ENCODE measurements at places on chromosomes 4 and X.

GRCh38 chr4:169899295-169899694, 126.9 kb downstream of the MFAP3L start:
- no peak for DNase-seq

GRCh38 chr4:73485085-73485484, 3.5 kb downstream of the AFM start:
- DNase-seq = no peak

DNA sequence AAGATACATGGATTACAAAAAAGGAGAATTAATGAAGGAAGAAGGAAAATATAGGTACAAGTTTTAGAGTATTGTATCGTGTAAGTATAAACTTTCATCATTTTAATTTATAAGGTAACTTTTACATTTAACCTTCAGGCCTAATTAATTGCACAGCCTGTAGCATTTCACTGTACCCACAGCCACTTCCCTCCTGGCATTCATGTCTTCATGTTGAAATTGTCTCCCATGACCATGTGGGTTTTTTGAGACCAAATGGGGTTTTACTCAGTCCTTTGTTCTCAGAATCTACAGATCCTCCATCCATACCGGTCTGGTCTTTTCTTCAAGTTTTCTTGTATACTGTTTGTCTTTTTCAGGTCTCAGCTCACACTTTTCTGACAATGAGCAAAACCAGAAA, 194.3 kb upstream of the CLNK start:
- DNase-seq = no peak

- DNase-seq = no peak
These were observed 204.7 kb downstream of the SLIT2 start for GRCh38 chr4:20456407-20456806.

DNA sequence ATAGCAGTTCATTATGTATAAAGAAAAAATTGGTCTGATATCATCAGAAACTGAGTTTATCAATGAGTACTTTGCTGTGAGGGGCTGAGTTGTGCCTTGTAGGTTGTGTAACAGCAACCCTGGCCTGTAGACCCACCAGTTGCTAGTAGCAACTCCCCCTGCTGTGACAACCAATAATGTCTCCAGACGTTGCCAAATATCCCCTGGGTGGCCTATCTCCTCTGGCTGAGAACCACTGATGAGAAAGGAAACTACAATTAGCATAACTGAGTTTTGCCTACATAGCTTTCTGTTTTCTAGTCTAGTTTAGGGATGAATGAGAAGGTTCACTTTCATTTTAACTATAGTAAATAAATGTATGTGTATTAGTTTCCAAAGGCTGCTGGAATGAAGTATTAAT, 234.1 kb downstream of the CPE start:
- no peak for DNase-seq

Data from NCI-H774 (cell line).